ENCODE measurements at places on chromosomes 13 and 19.

GRCh38 chr13:37586164-37586563 is 12.4 kb downstream of the POSTN start:
- DNase-seq: no peak

DNA sequence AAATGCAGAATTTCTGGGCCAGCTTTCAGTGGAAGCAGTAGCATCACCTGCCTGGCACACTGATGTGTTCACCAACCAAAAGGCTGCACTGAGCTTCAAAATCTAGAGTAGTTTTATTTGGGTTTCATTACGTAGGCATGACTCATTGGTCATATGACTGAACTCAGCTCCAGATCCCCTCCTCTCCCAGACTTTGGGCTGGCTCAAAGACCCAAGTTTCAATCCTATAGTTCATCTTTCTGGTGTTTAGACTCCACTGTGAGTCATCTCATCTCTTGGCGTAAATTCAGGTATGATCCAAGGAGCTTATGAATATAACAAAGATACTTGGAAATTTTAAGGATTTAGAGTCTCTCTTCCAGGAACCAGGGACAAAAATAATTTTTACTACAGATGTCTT is 17.7 kb downstream of the ZMYM5 start:
- DNase-seq: no peak

- no peak for DNase-seq
Observed at GRCh38 chr19:3572855-3573161, at the start of gene HMG20B. Gene HMG20B (plus strand): TSS chr19:3572944. CDS start chr19:3573310, 366 bp downstream.

DNA sequence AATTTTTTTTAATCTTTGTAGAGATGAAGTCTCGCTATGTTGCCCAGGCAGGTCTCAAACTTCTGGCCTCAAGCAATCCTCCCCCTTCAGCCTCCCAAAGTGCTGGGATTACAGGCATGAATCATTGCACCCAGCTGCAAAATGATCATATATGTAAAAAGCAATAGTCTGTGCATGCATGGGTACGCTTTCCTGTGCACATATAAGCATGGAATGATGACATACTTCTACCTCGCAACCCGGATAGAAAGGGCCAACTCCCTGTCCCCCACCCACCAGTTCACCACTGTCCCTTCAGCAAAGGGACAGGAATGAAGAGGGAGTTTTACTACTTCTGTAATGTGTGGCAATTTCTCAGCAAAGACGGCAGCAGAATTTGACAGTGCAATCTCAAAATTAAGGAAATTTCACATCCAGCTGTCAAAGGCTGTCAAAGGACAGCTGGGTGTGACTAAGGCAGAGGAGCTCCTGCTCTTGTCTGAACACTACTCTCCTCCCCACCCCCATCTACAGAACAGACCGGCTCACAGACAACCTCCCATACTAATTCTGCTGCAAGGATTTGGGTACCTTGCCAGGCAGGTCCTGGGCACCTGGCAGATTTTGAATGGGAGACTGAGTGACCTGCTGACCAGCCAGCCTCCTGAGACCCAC is 95.6 kb downstream of the TSHZ3 start:
- DNase-seq: no peak

- no peak for DNase-seq
Observed at GRCh38 chr19:30419568-30420180, 47.5 kb downstream of the ZNF536 start.

GRCh38 chr19:53365134-53365898 is at the start of gene ZNF525:
Gene ZNF525 (plus strand): TSS chr19:53365705. CDS start chr19:53372282, 6,577 bp downstream.
- peak; percentile 96 for DNase-seq

DNA sequence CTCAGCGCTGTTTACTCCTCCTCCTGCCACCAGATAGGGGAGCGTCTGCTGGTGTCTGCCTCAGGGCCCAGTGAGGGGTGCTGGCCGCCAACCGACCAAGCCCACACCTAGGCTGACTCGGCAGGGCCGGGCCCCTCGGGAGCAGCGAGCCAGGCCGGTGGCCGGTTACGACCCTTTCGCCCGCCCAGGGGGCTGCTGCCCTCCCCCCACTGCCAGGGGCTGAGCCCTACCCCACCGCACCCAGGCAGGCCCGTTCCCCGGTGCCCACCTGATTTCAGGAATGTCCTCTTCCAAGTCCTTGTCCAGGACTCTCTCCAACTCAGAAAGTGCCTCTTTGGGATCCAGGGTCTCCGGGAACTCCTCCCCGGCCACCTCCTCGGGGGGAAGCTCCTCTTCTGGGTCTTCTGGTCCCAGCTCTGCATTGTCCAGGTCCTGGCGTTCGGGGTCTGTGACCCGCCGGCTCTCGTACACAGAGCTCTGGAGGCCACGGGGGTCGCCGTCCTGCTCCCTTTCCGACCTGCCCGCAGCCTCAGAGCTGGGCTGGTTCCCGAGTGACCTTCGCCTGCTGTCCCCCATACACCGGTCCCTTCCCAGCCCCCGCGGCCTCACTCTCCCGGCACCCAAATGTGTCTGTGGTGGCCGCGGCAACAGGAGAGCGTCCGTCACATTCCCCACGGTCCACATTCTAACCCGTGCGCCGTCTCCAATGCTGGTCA is 31.0 kb upstream of the MIER2 start:
- no peak for DNase-seq

GRCh38 chr13:90099847-90100246 is 1247.6 kb upstream of the MIR17HG start:
- no peak for DNase-seq

DNA sequence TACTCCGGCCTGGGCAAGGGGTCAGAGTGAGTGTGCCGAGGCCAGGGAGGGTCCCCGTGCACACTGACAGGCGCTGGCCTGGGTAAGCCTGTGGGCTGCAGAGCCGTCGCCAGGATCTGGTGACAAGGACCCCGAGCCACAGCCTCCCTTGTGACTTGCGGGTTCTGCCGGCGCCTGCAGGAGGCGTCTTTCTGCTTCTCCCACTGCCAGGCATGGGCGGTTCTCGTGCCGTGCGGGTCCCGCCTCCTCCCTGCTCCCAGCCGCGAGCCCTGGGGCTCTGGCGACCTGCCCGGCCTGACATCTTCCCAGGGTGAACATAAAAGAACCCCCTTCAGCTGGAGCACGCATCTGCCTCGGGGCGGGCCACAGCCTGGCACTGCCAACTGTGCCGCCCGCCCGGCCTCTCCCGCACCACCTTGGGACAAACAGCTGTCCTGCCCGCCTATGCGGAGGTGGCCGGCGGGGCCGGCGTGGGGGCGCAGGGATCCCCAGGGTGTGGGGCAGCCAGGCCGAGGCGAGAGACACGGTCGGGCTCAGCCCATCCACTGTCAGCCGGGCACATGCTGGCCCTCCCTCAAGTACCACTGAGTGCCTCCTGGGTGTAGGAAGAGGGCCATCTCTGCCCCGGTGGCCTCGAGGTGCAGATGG is 1.5 kb upstream of the HCN2 start:
- peak; percentile 45 for DNase-seq

Data from stimulated activated CD8-positive, alpha-beta memory T cell treated with anti-CD3 and anti-CD28 coated beads, Interleukin-4, amount 100 ng/mL, for 24 hours (primary cell).